ENCODE measurements at places on chromosomes 2 and 18.

GRCh38 chr2:105425936-105426625 is 27.2 kb upstream of the FHL2 start:
- DNase-seq, result no peak

DNA sequence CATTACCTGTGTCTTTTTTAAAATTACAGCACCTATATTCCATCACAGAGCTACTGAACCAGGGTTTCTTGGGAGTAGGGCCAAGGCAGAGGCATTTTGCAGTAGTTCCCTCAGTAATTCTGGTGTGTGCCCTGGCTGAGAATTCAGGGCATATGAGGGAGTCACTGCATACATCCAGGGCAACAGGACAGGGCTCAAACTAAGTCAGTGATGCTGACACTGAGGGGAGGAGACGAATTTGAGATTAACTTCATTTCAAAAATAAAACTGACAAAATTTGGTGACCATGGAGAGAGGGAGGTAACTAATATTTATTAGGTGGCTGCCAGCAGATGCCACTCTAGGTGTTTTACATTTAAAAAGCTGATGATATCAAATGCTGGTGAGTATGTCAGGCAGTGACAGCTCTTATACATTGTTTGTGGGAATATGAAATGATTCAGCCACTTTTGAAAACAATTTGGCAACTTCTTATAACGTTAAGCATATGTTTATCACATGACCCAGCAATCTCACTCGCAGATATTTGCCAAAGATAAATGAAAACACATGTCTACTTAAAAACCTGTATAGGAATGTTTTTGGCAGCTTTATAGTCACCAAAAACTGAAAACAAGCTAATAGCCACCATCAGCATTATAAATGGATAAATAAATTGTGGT is 20.3 kb downstream of the STRADB start:
- DNase-seq, result no peak

- DNase-seq, result no peak
These were observed 61.5 kb downstream of the MBP start for GRCh38 chr18:77071061-77071460.

GRCh38 chr2:97996679-97997078 is 931 bp upstream of the TMEM131 start:
- DNase-seq, result no peak

DNA sequence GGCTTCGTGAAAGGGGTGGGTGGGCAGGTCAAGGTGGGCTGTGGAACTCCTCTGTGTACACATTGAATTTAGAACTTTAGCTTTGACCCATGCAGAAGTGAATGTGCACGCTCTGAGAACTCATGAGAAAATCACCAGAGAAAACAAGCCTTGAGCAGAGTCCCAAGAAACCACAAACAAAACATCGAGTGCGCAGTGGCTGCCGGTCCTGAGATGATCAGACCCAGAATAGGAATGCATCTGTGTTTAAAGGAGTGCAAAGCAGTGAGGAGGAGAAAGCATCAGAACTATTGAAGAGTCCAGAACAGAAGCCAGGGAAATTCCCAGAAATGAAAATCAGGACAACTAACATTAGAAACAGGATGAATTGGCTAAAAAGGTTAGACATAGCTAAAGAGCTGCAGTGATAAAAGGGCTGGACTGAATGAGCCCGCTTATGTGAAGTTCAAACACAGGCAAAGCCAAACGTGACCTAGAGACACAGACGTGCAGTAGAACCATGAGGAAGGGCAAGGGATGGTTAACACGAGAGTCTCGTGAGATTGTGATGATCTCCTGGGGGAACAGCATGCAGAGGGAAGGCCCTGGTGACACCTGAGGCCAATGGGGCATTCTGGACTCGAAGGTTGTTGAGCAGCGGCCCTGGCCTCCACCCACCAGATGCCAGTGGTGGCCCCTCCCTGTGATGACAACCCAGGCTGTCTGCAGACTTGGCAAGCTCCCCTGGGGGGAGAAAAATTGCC is 16.4 kb upstream of the TXNL4A start:
- no peak for DNase-seq
